Naive thymus-derived CD8-positive, alpha-beta T cell (primary cell): ENCODE measurements at places on chromosomes 5 and 9.
A peak's percentile ranks its signal among the peaks of the same experiment; 100 is the strongest.

DNA sequence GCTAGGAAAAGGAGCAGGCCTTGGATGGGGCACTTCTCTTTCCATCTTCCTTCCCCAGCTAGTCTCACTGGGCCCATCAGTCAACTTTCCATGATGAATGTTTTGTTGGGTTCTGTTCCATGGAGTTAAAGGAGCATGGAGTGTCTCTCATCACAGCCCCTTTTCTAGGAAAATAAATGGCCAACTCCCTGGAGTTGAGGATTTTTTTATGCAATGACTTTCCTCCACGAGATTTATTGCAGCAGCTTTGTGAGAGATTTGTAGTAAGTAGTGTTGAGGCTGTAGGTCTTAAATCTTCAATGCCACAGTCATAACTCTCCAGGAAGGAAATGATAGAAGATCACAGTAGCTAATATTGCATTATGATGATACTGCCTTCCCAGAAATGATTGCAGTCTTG, 45.6 kb upstream of the SLC44A1 start:
- DNase-seq, result no peak

DNA sequence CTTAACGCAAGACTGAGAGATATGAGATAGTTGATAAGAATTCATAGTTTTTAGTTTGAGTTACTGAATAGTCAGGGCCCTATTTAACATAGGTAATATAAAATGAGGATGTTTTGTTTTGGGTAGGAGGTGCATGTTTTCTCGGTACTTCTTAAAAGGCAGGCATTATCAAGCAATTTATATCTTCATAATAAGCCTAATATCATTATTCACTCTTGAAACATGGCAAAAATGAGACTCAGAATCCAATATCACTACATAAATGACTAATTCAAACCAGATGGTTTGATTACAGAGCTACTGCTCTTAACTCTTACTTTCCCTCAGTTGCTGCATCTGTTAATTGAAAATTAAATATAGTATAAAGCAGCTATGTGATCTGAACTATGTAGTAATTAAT, 2038.7 kb downstream of the EFNA5 start:
- no peak for DNase-seq

DNA sequence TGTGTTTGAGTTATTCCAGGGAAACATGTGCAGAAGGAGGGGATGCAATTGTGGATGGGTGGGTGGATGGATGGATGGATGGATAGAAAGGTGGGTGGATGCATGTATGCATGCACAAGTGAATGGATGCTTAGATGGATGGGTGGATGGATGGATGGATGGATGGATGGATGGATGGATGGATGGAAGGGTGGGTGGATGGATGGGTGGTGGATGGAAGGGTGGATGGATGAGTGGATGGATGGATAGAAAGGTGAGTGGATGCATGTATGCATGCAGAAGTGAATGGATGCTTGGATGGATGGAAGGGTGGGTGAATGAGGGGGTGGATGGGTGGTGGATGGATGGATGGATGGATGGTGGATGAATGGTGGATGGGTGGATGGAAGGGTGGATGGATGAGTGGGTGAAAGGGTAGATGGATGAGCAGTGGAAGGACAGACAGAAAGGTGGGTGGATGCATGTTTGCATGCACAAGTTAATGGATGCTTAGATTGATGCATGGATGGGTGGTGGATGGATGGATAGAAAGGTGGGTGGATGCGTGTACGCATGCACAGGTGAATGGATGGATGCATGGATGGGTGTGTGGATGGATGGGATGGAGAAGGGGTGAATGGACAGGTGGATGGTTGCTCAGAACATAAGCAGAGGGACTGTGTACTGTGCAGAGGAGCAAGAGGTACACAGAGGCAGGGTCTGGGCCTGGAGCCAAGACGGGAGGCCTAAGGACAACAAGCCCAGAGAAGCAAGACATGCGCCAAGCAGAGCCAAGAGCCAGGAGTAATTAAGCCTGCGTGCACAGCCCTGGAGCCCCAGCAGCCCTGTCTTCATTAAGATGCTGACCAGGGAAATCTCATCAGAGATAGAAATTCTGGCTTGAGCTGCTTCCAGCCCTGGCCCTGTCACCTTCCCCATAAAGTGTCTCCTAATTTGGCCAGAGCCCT, 84.6 kb upstream of the PPP1R26 start:
- no peak for DNase-seq

- DNase-seq, result peak; percentile 55
Measured at GRCh38 chr9:74951725-74952151, 974 bp downstream of the C9orf40 start.

- no peak for DNase-seq
Measured at GRCh38 chr9:121851641-121852091, 200.2 kb downstream of the DAB2IP start.

DNA sequence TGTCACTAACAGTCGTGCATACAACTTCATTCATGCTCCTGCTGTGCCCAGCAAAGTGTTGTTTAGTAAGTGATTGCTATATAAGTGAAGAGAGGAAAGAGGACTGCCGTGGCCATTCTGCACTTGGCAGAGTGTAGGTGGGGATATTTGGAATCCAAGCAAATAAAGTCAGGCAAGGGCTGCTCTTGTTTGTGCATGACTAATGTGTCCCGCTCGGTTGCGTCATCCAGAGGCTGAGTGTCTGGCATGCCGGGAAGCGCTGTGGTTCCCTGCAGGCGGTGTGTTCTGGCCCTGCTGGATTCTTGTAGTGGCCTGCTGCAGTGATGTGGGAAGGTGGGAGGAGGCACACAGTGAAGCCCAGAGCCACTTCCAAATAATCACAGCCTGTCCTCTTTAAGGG, 136.9 kb upstream of the ANKH start:
- no peak for DNase-seq

GRCh38 chr9:109887079-109887478, 107.1 kb downstream of the PALM2AKAP2 start:
- DNase-seq, result no peak

GRCh38 chr5:118762291-118762690, 226.1 kb downstream of the DTWD2 start:
- DNase-seq, result no peak

GRCh38 chr5:92635001-92635461, 946.0 kb downstream of the NR2F1-AS1 start:
- DNase-seq, result no peak

DNA sequence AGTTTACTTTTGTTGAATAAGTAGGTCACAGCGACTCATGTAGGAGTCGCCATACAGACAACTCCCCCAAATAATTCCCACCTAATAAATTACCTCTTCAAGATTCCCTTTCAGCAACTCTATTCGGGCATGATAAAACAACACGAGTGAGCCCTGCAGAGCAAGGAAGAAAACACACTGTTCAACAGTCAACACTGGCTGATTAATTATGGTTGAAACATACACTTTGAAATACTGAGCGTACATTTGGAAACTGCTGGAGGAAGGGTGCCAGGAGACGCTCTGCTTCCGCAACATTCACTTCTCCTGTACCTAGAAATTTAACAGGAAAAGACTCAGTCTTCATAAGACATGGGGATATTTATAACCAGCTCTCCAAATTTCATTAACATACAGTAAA, 117.5 kb downstream of the TTC39B start:
- no peak for DNase-seq

GRCh38 chr5:14436801-14437542, 144.6 kb upstream of the OTULINL start:
- no peak for DNase-seq

DNA sequence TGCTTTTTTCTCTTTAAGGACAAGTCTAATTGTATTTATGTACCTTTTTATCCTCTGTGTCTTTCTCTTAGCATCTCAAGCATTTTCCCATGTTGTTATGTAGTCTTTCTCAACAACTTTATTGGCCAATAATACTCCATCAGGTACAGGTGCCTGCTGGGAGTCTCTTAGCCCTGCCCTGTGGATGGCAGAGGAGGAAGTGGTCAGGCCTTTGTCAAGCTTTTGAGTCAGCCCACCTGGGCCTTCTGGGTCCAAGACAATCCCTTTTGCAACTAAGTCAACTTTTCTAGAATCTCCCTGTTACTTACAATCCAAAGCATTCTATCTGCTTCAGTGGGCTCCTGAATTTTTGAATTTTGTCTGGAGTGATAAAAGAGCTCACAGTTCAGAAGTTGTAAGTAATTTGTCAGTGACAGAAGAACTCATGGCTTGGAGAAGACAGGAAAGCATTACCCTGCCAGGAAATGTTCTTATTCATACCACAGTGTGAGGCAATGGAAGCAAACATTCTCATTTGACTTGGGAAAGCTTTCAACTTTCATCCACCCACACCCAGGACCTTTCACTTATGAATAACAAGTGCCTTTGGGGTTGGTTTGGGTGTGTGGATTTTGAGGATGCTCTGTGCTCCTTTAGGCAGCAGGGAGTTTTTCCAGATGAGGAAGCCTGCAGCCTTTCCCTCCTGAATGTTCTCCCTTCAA, 200.0 kb upstream of the S1PR3 start:
- DNase-seq, result no peak

- peak; percentile 55 for DNase-seq
Measured at GRCh38 chr5:2038321-2039179, 155.8 kb upstream of the IRX4 start.
